ENCODE measurements at places on chromosomes 3 and 15. TPM values are rescaled to one million over a fixed set of nuclear protein-coding genes. Genes with fewer than 3 reads are reported as not detected.

GRCh38 chr15:68272721-68273271 lies 4.7 kb upstream of the FEM1B start:
- no peak for DNase-seq

GRCh38 chr3:185049710-185050109 lies 103.2 kb downstream of the C3orf70 start:
- DNase-seq, result no peak

- no peak for DNase-seq
Measured at GRCh38 chr3:185914911-185915629, 22.7 kb downstream of the TRA2B start.

DNA sequence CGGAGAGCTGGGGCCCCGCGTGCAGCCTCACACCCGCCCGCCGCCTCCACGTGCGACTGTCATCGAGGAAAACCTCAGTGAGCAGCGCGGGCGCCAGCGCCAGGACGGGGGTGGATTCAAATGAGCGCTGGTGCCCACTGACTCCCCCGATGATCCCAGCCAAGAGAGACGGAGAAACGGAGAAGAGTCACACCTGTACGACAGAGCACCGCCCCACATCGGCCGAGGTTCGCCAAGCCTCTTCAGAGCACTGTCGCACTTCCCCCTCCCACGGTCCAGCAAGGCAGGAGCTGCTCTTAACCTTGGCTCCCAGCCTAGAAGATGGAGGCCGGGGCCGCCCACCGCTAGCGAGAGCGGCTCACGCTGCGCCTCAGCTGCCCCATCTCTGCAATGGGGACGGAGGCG lies 130.9 kb upstream of the IQSEC1 start:
- DNase-seq, result no peak

GRCh38 chr15:58224068-58224467 lies 85.9 kb downstream of the AQP9 start:
- no peak for DNase-seq

- DNase-seq, result no peak
Measured at GRCh38 chr3:21024563-21024962, 726.4 kb downstream of the ZNF385D start.

GRCh38 chr3:155629056-155629455 lies 115.8 kb downstream of the PLCH1 start:
- no peak for DNase-seq

DNA sequence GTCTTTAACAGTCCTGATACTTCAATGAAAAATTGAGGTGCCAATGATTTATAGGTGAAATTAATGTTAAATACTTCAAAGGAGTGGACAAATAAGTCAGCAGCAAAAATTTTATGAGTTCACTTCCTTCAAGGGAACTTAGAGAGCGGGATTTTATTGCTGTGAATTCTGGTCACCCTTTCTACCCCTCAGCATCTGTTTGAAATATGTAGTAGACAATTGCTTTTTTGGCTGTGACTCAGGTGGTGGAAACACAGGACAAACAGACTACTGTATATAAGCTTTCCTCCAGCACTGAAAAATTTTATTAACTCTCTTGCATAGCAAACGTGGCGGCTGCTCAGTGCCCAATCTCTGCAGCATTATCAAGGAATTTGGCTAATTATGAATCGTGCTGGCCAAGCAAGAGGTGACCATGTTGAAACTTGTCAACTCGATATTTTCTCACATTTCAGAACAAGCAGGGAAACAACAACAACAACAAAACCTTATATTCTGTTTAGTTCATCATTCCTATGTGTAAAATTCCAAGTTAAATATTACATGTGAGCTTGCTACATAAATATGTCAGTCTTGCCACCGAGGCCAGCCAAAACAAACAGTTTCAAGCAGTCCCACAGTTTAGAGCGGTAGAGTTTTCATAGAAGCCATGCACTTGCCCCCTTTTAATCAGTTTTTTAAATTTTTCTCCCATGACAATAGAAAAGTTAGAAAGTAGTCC lies 420.2 kb downstream of the FOXP1 start:
- no peak for DNase-seq

GRCh38 chr15:35379972-35380371 lies 166.0 kb downstream of the DPH6 start:
- no peak for DNase-seq

GRCh38 chr3:31927811-31928210 lies 53.3 kb downstream of the OSBPL10 start:
- DNase-seq, result no peak

GRCh38 chr15:40769274-40770146 lies at the start of gene C15orf62:
Gene C15orf62, plus strand, starts transcription at chr15:40769980. Its CDS starts 516 bp downstream, at chr15:40770496.
- no peak for DNase-seq

DNA sequence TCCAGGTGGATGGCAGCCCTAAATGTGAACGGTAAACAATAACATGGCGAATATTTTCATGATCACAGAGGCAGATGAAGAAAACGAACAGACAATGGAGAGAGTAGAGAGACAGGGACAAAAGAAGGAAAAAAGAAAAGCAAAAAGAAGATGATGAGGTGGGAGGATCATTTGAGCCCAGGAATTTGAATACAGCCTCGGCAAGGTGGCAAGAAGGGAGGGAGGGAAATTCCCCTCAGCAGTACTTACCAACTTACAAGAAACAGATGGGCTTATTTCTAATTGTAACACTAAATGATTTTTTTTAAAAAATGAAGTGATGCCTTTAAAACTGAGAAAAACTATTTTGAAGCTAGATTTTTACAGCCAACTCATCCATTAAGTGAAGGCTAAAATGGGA lies 6.0 kb upstream of the MAP4 start:
- no peak for DNase-seq

GRCh38 chr15:100245855-100246254 lies 95.9 kb downstream of the ADAMTS17 start:
- no peak for DNase-seq

The UBP1 gene
- 62.4 TPM for total RNA-seq

The FGD5 gene
- total RNA-seq, result 0.77 TPM

The OSTN gene
- not detected for total RNA-seq

The USP50 gene
- not detected for total RNA-seq

The RBPMS2 gene
- 33.7 TPM for total RNA-seq

The CEMIP gene
- total RNA-seq, result 0.46 TPM

The SLC22A14 gene
- 0.13 TPM for total RNA-seq

Measured in Panc1 (cell line).